ENCODE measurements at places on chromosomes 5 and 9.

- no peak for DNase-seq
These were observed 83.8 kb upstream of the FREM1 start for GRCh38 chr9:14993901-14994554.

- DNase-seq: no peak
These were observed 91.8 kb upstream of the MTAP start for GRCh38 chr9:21710548-21711191.

GRCh38 chr9:85030316-85030715 lies 360.8 kb downstream of the NTRK2 start:
- no peak for DNase-seq

GRCh38 chr5:14581891-14582796 lies 552 bp downstream of the OTULINL start:
- peak; percentile 58 for DNase-seq

GRCh38 chr9:81522716-81523551 lies 166.4 kb downstream of the TLE1 start:
- no peak for DNase-seq

DNA sequence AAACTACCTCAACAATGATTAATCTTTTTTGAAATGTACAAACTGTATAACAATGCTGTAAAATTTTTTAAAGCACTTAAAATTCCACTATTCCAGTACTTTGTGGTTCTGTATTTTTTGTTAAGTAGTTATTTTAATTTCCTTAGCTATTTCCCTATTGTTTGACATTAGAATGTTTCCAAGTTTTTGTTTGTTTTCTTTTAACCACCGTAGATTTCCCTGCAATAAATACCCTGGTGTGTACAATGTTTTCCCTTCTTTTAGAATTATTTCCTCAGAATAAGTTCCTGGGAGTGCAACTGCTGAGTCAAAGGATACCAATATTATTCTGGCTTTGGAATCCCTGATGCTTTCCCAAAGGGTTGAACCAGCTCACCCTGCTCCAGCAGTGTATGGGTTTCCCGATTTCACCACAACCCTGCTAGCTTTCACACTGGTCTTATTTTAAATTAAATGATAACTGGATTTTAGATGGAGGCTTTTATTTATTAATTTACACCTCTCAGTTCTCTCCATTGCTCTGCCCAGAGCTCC lies 20.6 kb upstream of the ANGPTL2 start:
- no peak for DNase-seq

DNA sequence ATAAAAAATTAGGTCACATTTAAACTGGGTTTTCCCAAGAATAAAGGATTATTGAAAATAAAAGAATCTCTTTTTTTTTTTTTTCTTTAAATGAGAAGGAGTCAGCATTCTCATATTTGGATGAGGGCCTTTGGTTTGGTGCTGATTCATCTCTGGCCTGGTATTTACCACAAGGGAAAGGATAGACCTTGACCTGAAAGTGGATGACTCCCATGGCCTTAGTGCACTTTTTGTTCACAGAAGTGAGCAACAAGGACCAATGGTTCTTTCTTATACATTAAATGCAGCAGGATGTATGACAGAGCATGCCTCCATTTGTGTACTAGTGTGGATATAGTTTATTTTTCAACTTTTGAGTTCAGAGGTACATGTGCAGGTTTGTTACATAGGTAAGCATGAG lies 6.9 kb downstream of the YTHDC2 start:
- DNase-seq: no peak

DNA sequence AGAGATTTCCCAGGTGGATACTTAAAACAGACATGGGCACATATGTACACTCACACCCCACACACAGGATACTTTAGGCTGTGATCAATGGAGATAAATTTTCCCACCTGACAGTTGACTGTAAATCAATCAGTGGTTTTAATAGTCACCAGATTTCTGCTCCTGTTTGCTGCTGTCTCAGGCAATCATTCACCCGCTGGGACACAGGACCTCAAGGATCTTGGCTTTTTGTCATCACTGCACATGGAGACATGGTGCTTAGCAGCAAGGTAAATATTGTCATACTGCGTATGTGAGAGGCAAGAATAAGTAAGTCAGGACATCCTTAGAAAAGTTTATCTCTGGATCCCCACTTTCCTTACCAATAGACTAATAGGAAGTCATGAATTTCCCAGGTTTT lies 60.8 kb upstream of the KLF9 start:
- DNase-seq: no peak

DNA sequence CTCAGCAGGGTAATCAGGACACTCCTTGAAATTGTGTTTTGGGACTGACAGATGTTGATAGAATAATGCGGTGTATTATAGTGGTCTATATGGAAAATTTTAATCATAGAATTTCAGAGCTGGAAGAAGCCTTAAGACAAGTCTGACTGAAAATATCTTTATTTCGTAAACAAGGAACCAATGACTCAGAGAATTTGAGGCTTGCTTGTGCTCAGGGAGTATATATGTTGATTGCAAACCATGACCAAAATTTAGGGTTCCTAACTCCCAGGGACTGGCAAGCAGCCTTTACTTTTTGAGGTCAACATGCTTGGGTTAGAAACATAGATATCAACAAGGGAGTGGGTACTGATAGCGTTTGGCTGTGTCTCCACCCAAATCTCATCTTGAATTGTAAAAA lies 287.2 kb downstream of the CD180 start:
- no peak for DNase-seq

- DNase-seq: no peak
These were observed 120.1 kb downstream of the ZNF622 start for GRCh38 chr5:16345454-16345853.

DNA sequence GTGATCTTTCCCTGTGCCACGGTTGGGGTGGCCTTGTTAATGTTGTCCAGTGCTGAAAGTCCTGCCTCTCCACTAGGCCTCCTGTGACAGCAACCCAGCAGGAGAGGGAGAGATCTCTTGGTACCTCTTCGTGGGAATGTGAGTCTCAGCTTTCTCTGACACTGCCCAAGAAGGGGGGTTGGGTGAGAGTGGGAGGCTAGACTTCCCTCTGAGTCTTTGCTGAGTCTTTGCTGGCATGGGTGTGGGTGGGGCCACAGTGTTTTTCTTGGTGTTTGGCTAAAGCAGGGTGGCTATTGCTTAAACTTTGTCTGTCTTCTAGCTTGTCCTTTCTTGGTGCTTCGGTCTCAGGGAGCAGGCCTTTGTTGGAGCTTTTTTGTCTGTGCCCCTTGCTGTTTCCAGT lies 145.6 kb downstream of the GNA14 start:
- DNase-seq: no peak

- no peak for DNase-seq
These were observed 18.2 kb downstream of the ATP10B start for GRCh38 chr5:160833806-160834205.

DNA sequence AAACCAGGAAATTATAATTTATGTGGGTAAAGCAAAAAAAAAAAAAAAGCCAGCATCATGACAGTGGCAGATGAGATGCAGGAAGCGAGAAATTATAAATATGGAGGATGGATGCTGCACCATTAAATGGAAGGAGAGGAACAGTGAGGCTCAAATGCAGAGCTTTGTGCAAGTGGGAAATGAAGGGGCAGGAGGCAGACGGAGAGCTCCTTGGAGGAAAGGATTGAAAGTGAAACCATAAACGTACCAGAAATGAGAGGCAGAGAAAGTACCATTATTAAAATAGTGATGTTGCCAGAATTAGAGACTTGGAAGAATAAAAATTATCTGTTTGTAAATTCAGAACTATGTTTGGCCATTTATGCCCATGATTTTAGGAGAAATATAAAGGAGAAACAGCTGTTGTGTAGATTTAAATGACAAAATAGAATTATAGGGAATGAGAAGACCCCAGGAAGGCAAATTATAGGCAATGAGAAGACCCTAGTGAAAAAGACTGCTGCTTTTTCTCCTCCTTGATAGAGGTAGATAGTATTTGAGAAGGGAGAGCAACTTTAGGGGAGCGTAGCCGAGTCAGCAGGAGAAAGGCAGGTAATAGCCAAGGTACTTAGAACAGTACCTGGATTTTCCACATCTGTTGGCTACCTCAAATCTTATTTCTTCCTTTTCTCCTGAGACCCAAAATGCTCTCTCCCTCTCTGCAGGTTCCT lies 341.0 kb upstream of the CD180 start:
- no peak for DNase-seq

- DNase-seq: no peak
These were observed 114.2 kb downstream of the GOLPH3 start for GRCh38 chr5:32059761-32060530.

GRCh38 chr5:37951946-37952721 lies 112.3 kb upstream of the GDNF start:
- no peak for DNase-seq

GRCh38 chr5:127697894-127698600 lies 5.1 kb upstream of the CCDC192 start:
- no peak for DNase-seq

DNA sequence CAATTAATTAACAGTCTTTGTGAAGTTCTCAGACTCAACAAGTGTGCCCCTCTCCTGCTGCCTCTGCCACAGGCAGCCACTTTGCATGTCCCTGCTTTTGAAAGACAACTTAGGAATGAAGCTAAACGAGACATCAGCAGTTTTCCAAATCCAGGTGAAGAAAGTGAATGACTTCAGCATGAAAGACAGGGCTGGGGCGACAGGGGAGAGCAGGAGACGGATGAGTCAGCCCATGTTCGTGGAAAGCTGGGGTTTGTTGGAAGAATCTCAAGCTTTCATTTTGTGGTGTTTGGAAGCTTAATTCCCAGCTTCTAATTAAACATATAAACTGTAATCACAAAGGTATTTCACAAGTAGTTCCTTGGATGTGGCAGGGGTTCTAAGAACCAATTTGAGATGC lies 207.8 kb upstream of the MAP3K1 start:
- DNase-seq: no peak

DNA sequence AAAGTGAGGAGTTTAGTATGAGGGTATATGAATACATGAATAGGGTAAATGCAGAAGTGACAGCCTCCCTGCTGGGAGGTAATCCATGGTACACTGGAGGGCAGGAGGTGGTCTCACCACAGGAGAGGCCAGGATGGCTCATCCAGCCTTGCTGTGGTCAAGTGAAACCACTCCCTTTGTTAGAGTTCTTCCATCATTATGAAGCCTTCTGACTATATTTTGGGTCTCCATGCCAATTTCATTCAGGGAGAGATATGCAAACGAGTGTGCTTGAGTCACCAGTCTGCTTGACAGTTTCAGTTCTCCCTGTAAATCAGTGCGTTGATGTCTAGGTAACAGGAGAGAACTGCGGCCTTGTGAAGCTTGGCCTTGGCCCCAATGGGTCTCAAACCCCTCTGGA lies 16.4 kb downstream of the PPP3R2 start:
- DNase-seq: no peak

GRCh38 chr5:64213531-64213930 lies 47.9 kb downstream of the RNF180 start:
- DNase-seq: no peak

- no peak for DNase-seq
These were observed 251.6 kb downstream of the MPDZ start for GRCh38 chr9:13027879-13028278.

DNA sequence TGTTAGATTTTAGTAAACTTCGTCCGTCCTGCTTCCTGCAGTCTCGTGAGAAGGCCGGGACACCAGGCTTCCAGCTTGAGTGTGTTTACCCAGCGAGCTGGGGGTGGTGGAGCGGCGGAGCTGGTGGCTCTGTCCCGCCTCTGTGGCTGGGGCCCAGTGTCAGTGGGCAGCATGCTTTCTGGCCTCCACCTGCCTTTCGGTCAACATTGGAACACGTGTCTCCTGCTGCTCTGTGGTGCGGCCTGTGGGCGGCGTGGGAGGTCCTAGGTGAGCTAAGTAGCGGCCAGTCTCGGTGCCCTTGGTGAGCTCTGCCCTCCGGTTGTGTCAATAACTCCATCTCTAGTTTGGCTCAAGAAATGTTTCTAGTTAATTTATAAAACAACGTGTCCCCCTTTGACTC lies 125.9 kb downstream of the GADD45G start:
- peak; percentile 38 for DNase-seq

DNA sequence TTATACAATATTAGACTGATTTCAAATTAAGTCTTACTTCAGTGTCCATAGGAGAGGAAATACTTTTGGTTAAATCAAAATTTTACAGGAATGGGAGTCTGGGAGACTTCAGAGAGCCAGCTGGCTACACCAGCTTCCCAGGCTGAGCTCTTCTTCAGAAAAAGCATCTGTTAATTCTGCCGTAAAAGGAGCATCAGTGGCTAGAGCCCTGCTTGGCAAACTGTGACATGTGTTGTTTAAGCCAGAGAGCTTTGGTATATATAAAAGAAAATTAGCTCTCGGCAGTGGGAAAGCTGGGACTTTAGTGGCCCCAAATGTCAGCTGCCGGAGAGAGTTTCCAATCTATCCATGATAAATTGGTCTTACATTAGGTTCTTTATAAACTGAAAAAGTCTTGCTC lies 378.8 kb upstream of the TUSC1 start:
- no peak for DNase-seq

DNA sequence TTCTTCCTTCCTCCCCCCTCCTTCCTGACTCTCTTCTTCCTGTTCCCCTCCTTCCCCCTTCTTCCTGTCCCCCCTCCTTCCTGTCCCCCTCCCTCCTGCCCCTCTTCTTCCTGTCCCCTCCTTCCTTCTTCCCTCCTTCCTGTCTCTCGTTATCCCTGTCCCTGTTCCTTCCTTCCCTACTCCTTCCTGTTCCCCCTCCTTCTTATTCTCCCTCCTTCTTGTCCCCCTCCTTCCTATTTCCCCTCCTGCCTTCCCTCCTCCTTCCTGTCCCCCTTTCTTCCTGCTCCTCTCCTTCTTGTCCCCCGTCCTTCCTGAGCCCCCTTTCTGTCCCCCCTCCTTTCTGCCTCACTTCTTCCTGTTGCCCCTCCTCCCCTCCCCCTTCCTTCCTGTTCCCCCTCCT lies 70.6 kb downstream of the COL5A1 start:
- DNase-seq: no peak

DNA sequence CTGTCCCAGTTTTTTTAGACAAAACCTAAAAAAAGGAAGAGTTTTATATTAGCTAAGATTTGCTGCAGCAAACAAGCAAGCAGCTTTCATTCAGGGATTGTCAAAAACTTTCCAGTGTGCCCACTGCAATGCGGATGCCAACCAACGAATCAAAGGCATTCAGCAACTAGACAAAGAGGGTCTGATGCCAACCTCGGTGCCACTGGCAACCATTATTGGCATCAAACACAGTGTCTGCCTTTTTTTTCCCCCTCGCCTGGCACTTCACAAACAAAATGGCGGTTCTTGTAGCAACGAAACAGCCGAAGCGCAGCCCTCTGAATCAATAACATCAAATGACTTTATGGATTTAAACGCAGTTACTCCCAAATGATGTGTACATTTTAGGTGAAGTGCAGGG lies 10.4 kb downstream of the NFIB start:
- no peak for DNase-seq

GRCh38 chr5:133749331-133749985 lies 137.1 kb upstream of the FSTL4 start:
- DNase-seq: no peak

GRCh38 chr9:6428940-6429889 lies 16.2 kb downstream of the UHRF2 start:
- no peak for DNase-seq

All from ovary (tissue), 10 donors.